ENCODE measurements at places on chromosomes 4 and X. TPM values are rescaled to one million over a fixed set of nuclear protein-coding genes. Genes with fewer than 3 reads are reported as not detected.

DNA sequence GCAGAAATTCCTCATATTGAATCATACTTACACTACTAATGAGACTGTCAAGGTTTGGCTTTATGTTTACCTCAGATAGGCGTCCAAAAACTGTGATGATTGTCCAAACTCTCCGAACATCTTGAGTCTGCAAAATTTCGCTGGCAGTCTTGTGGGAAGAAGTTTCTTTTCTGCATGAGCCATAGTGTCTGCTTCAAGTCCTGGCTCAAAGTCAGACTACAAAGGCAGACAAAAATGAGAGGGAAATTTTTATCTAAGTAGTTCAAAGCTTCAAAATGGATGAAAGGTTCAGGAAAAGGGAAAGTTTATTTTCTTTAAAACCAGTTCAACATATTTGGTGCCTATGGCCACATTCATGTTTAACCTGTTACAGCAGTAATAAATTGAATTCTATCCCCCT lies 40.7 kb downstream of the PALLD start:
- no peak overlapping the region for H3K27ac ChIP-seq
- H3K27me3 ChIP-seq, result no peaks in the 10 kb centered on the region
- no peaks in the 10 kb centered on the region for H3K36me3 ChIP-seq
- no peak for DNase-seq

The HPGD gene
- 134 TPM for total RNA-seq

The ERCC6L gene
- total RNA-seq, result 0.74 TPM

The PLK4 gene
- 6.6 TPM for total RNA-seq

The XPNPEP2 gene
- 22.3 TPM for total RNA-seq
